ENCODE measurements at places on chromosomes 12 and 14.

DNA sequence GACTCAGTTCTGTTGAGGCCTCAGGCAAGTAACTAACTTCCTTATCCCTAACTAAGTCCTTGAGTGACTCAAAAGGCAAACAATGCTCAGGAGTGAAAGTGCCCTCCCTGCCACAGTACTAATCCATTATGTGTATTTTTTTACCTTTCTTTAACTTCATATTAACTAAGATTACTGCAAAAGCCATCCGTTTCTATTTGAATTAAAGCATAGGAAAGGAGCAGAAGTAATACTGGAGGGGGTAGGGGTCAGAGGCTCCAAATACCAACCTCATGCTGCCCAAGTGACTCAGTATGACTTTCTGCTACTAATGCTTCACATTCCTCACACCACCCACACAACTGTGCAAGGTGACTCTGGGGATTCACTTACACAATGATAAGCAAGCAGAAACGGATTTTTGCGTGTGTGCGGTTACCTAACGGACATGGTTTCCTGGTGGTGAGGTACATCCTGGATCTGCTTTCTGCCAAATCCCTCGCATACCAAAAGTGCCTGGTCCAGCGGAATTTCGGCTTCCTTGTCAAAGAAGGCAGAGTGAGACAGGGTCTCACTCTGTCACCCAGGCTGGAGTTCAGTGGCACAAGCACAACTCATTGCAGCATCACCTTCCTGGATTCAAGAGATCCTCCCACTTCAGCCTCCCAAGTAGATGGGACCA lies 25.1 kb downstream of the MOK start:
- no peak for DNase-seq

DNA sequence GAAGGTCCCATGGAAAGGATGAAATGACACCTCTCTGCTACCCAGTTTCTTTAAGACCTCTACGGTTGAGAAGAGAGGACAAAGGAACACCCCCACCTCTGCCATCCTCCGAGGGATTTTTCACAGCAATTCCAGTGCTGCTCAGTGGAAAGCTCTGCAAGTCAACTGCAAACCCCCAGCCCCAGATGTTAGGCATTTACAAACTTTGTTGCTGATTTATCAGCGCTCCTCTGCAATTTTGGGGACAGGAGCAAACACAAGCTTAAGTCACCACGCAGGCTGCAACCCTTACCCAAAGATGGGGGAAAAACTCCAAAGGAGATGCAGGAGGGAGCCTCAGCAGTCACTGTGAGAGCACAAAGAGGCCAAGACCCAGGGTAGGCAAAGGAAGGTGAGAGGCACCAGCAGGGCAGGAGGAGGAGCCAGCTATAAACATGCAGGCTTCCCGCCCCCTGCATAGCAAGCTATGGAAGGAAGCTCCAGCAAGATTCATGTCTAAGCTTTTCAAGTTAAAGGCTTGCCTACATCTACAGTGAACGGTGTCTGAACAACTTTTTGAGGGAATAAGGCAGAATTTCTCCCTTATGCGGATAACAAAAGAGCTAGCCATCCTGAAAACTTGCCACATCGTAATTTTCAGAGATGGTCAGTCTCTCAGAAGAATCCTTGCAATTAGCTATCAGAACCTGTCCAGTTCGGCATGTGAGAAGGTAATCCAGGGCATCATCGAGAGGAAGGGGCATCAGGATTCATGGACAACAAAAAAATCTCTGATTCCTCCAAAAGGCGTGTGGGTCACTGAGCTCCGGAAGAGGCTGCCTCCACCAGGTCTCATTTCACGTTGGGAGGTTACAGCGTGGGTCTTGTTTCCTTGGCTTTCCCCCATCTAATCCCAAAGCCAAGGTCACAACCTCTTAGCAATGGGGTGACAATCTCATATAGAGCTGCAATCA lies 3.9 kb downstream of the CTDSP2 start:
- no peak for DNase-seq

- no peak for DNase-seq
Measured at GRCh38 chr14:96370528-96370927, 7.2 kb downstream of the GSKIP start.

DNA sequence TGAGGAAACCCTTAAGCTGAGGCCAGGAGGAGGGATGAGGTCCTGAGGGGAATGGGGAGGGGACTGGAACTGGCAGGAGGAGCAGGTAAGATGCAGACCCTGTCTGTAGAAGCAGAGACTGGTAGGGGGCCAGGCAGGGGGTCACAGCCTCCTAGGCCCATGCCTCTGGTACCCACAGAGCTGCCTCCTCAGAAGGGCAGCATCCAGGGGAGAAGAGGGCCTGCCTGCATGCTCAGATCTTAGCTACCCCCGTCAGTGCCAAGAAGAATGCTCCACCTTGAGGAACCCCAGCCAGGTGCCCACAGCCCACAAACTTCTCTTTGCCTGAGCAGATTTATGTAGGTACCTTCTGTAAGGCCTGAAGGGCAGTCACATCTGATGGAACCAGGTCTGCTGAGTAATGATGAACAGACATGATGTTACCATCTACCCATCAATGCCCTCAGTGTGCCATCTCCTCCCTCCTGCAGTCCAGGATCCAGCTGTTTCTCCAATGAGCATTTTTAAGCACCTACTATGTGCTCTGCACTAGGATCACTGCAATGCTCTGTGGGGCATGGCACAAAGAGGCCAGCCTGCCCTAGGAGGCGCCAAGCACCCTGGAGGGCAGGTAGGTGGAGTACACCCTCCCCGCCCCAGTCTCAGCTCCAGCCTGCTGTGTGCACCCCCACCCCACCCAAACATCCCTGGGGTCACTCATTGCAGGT lies 24.8 kb upstream of the ZFP36L1 start:
- DNase-seq: no peak

DNA sequence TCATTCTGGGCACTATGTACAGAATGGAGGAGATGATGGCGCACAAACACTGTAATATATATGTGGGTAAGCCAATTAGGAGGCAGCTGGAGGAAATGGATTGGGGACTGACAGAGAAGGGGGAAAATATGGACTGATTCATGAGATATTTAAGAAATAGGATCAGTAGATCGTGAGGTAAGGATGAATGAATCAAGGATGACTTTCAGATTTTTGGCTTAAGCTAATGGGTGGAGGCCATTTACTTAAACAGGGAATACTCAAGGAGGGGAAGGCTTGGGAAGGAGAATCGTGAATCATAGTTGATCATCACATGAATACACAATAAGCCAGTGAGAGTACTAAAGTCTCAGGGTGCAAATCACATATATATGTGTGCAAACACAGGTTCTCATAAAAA lies 11.2 kb upstream of the GNPNAT1 start:
- DNase-seq: no peak

- no peak for DNase-seq
Measured at GRCh38 chr14:69688299-69688649, 76.9 kb downstream of the SUSD6 start.

GRCh38 chr12:24361877-24362580 lies 412.6 kb upstream of the SOX5 start:
- no peak for DNase-seq

- no peak for DNase-seq
Measured at GRCh38 chr12:105939181-105939721, 199.5 kb downstream of the NUAK1 start.

GRCh38 chr14:47596232-47596631 lies 79.2 kb downstream of the MDGA2 start:
- DNase-seq: no peak

DNA sequence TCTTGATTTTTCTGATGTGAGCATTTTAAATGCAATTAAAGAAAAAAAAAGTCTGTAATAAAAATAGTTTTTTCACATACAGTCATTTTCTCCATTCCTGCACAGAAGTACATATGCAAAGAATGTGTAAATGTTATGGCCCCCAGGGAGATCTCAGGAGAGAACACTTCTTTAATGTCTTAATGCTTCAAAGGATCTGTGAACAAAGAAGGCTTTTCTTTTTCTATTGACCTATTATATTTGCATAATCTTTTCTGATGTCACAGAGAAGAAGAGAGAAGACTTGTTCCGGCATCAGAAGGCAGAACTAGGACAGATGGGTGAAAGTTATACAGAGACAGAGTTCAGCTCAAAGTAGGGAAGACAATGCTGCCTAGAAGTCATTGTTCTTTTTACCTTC lies 413.5 kb upstream of the STXBP6 start:
- no peak for DNase-seq

GRCh38 chr14:104935026-104935650 lies 10.5 kb downstream of the PLD4 start:
- DNase-seq: no peak

DNA sequence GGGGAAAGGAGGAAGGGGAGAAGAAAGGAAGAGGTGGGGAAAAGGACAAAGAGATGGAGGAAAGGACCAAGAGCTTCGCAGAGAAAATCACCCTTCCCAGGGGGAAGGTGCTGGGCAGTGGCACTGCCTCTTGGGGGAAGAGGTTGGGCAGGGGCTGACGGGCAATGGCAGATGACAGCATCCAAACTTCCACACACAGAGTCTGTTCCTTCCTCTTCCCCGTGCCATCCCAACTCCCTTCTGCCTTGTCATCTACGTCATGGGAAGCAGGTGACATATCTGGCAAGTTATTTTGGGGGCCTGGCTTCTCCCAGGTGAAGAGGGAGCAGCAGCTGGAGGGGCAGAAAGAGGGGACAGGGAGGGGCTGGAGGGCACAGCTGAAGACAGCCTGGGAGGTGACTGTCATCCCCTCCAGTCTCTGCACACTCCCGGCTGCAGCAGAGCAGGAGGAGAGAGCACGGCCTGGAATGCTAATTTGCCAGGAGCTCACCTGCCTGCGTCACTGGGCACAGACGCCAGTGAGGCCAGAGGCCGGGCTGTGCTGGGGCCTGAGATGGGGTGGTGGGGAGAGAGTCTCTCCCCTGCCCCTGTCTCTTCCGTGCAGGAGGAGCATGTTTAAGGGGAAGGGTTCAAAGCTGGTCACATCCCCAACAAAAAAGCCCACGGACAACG lies 43.9 kb upstream of the IQSEC3 start:
- DNase-seq: no peak

DNA sequence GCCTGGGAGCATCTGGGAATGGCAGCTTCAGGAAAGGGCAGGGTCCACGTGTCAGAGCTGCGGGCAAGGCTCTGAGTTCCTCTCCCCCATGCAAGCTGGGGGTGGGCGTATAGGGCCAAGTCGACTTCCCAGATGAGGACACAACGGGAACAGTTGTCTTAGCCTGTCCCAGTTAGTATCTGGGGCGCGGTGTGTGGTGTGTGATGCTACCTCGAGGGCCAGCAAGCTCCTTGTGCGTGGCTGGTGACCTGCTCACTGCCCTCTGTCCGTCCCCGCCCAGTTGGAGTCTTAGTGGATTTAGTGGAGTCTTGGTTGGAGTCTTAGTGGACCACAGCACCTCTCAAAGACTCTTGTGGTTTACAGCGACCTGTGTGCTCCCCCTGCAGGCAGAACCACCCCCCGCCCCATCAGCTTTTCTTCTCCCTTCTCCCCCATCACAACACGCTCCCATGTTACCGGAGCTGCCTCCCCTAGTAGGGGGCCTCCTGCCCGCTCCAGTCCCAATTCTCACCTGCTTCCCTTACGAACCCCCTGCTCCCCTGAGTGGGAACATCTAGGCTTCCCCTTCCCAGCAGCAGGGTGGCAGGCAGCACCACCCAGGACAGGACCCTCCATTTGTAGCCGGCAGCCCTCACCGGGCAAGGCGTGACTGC lies 8.7 kb downstream of the ASPG start:
- DNase-seq: no peak

DNA sequence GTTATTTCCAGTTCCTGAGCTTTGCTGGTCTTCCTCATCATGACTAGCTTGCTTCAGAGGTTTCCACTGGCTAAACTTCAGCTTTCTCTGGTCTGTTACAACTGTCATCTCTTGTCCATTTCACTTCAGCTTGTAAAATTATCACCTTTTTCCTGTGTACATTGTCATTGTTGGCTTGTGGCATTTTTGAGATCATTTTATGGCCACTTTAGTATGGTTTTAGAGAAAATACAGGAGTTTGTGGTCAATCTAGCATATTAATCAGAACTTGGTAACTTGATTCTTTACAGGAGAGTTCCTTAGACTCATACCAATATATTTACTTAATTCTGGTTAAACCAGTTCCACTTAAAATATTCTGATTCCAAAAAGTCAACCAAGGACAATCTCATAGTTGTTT lies 235.9 kb upstream of the KITLG start:
- no peak for DNase-seq

DNA sequence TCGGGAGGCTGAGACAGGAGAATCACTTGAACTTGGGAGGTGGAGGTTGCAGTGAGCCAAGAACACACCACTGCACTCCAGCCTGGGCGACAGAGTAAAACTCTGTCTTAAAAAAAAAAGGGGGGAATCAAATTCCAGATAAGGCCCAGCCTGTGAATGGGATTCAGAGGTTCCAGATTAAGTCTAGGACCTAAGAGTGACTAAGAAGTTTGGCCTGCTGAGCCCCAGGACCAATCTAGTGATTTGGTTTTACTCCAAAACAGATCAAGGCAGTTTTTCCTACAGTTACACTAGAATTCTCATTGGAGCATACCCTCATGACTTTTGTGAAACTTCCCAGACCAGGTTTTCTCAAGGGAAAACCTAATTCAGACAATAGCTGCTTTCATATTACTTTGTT lies 22.8 kb downstream of the EXOC5 start:
- no peak for DNase-seq

GRCh38 chr14:38405851-38406635 lies 150.2 kb upstream of the CLEC14A start:
- peak; percentile 14 for DNase-seq

- no peak for DNase-seq
Measured at GRCh38 chr14:95703341-95703740, 10.6 kb downstream of the TCL1A start.

- DNase-seq: no peak
Measured at GRCh38 chr12:29148596-29148910, 525 bp upstream of the FAR2 start.

DNA sequence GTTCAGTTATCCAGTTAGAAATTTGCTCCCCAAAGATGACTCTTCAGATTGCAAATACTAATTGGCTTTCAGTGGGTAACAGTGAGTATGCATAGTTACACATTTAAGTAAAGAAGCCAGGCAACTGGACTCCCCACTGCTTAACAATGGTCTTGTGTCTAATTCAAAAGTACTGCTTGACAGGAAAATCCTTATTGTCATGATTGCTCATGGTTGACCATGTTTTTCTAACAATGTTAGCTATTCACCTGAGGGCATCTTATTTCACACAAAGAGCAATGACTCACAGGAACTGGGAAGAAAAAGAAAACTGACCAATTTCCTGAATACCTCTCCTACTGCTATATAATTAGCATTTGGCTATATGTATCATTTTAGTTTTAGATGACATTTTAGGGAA lies 33.7 kb upstream of the ALG10B start:
- no peak for DNase-seq

Data from NCI-H446 treated with DMSO at 0.1 percent for 48 hours (cell line).